ENCODE measurements at places on chromosomes 11 and 22.

DNA sequence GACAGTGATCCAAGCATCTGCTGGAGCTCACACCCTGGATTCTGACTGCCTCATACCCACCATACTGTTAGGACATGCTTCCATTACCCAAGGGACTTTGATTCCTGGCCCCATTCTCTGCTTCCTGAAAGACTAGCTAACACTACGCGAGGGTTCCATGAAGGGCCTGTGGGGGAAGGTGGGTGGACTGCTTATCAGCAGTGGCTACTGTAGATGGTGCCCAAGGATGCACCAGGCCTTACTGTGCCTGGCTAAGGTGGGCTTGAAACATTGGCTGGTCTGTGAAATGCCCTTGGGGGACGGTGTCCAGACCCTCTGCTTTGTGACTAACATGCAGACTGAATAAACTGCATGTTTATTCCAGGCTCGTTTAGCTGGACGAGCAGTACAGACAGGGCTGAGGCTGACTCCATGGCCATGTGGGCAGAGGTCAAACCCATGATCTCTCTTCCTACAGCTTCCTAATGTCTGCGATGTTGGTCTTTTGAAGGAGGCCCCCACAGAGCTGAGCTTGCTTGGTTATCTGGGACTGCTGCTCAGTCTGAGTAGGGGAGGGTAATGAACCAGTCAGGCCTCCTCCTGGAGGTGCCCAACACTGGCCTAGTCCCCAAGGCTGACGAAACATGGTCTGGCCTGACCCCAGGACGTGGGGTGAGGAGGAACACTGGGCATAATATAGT is 48.3 kb upstream of the PHOX2A start:
- DNase-seq = no peak

DNA sequence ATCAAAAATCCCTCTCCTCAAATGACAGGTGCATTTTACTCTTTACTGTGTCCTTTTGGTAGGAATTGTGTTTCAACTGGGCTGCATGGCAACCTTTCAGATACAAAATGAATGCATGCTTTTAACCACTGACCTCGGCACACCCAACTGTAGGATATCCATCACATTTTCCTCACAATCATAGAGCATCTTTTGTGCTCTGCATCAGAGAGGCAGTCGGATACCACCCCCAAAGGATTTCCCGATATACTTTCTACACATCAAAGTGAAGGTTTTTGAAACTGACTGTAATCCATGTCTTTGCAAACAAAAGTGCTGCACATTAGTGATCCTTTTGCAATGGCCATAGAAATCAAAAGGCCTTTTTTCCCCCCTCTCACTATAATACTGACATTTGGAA is 9.1 kb downstream of the ME3 start:
- no peak for DNase-seq

DNA sequence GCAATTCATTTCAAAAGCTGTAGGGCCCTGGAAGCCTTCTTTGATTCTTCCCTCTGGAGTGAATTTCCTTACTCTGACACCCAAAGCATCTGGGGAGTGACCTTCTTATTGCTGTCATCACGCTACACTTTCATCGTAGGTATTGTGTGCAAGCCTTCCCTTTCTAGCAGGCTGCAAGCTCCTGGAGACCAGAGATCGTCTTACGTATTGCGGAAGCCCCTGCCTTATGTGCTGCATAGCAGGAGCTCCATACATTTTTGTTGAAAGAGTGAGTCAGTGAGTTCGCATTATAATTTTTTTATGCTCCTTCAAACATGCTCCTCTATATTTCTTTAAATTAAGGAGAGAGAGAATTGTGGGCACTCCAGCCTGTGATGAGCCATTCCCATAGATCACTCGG is 21.2 kb upstream of the TMEM218 start:
- DNase-seq = no peak

DNA sequence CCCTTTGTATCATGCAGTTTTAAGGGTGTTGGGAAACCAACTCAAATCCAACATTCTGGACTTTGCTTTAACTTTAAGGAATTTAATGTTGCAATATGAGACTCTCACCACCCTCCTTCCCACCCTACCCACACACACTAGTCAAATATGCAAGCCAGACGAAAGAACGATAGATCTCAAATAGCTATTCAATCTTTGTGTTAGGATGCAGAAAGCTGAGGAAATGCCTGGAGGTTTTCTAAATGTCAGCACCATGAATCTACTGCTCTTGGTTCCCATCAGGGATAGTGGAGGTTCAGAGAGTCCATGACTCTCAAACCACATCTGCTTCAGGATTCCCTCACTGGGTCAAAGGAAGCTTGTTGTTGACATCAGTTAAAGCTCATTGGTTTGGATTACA is 33.7 kb downstream of the EXPH5 start:
- no peak for DNase-seq

DNA sequence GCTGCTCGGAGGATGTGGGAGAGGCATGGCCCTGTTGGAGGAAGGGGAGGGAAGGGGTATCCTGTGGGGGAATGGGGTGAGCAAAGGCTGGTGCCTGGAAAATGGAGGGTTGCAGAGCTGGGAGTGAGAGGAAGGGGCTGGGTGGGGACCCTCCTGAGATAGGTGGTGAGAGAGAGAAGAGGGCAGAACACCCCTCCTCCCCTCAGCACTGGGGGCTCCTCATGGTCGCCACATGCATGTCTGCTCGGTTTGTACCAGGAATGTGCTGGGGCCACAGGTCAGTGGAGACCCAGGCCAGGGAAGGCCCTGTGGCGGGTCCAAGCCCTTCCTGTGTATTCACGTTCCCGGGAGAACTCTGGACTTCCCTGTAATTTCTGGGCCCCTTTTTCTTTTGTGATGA is 27.8 kb upstream of the ACR start:
- no peak for DNase-seq

DNA sequence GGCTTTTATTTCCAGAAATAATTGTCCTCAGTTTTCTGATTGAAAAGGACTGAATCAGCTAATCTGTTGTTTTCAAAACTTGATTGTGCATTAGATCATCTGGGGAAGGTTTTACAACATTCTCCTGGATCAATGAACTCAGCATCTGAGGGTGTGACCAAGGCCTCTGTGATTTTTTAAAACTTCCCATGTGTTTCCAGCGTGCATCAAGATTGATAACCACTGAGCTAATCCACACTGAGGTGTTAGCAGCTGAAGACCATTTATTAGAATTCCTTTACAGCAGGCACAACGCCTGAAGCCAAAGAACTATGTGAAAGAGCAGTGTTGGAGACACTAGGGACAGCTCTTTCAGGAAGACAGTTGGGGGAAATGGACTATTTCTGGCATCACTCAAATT is 10.2 kb downstream of the VSTM5 start:
- DNase-seq = no peak

DNA sequence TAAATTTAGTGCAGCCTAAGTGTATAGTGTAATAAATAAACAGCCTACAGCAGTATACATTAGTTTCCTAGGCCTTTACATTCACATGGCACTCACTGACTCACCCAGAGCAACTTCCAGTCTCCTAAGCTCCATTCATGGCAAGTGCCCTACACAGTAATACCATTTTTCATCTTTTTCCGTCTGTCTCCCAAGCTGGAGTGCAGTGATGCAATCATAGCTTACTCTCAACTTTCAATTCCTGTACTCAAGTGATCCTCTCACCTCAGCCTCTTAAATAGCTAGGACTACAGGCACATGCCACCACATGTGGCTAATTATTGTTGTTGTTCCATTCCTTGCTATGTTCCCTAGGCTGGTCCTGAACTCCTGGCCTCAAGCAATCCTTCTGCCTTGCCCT is 54.4 kb downstream of the FCHSD2 start:
- no peak for DNase-seq

GRCh38 chr22:41826021-41826420 is 6.9 kb upstream of the SREBF2 start:
- DNase-seq = no peak

- DNase-seq = no peak
These were observed 2.8 kb upstream of the CRACR2B start for GRCh38 chr11:824942-825341.

DNA sequence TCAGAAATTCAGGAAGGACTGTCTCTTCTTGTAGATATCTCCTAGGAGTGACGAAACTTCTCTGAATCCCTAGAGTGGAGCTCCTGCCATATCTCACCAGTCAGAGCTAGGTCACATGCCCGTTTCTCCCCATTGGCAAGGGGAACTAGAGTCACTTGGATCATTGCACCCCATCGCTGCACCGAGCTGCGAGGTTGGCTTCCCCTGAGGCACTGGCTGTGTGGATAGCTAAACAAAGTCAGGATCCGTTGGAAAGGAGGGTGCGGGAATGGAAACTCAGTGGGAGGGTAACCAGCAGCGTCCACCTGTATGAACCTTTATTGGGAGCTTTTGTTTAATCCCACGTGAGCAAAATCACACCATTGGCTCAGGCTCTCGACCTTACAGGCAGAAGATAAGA is 283.8 kb downstream of the BRD1 start:
- no peak for DNase-seq

GRCh38 chr11:63212742-63213141 is 30.7 kb downstream of the SLC22A25 start:
- peak; percentile 24 for DNase-seq

- DNase-seq = no peak
These were observed 4.1 kb downstream of the GCAT start for GRCh38 chr22:37811867-37812266.

- DNase-seq = no peak
These were observed 17.2 kb upstream of the CARD18 start for GRCh38 chr11:105156720-105157119.

GRCh38 chr22:32801537-32802236 is at the start of gene TIMP3:
Gene TIMP3 (plus strand): TSS chr22:32801705. CDS start chr22:32802002, 297 bp downstream.
- peak; percentile 29 for DNase-seq

DNA sequence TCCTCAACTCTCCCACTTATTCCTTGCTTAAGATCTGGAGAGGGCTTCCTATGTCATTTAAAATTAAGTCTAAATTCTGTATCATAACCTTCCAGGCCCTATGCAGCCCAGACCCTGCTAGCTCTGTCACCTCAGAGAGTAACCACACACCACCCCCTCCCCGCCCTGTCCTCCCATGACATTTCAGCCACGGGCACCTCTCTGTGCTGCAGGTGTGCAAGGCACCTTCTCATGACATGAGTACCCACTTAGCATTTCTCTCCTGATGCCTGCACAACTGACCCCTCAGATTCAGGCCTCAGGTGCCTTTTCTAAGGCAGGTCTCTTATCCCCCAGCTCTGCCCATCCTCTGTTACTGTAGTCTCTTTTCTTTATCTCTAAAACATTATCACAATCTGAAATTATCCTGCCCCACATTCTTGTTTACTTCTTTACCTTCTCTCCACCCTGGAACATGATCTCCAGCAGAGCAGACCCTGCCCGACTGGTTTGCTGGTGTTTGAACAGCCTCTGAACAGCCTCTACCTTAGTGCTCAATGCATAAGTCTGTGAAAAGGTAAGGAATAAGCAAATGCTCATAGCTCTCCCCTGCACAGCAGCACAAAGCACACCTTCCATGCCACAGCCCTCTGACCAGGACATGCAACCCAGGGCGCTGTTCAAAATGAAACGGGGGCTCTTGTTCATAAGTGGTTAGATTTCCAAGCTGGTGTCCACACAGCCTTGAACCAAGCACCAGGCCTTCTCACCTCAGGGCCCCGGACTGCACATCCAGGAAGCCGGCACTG is 196.1 kb upstream of the B3GAT1 start:
- no peak for DNase-seq

DNA sequence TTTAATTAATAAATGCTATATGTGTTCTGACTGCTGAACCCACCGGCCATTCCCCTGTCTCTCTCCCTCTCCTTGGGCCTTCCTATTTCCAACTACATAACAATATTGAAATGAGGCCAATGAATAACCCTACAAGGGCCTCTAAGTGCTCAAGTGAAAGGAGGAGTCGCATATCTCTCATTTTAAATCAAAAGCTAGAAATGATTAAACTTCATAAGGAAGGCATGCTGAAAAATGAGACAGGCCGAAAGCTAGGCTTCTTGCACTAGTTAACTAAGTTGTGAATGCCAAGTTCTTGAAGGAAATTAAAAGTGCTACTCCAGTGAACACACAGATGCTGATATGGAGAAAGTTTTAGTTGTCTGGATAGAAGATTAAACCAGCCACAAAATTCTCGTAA is 109.2 kb downstream of the TSPAN18 start:
- DNase-seq = no peak

DNA sequence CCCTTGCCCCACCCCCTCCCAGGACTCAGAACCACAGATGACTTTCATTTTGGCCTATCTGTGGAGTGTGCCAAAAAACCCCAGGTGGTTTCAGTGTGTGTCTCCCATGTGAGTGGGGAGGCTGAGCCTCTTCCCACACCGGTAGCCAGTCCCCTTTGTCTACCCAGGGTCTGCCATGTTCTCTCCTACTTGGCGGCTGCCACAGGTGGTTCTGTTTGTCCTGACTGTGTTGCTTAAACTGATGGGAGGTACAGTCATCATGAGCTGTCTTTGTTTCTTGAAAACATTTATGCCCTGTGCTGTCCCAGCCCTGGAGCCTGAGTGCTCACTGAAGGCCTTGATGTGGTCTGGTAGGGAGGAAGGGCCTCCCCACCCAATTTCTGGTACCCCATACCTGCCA is 39.7 kb upstream of the SUSD2 start:
- no peak for DNase-seq

DNA sequence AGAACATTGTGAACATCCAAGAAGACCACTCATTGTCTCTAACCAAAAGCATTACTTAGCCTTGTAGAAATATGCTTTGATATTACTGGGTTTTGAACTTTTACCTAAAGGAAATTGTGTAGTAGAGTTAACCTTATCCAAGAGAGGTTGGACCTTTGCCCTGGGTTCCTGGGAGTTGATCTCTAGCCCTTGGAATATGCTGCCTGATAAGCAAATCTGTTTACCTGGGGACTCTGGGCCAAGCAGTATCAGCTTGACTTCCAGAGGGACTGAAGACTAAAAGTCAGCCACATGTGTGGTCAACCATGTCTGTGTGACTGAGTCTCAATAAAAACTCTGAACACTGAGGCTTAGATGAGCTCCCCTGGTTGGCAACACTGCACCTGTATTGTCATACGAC is 44.1 kb upstream of the CWF19L2 start:
- no peak for DNase-seq

DNA sequence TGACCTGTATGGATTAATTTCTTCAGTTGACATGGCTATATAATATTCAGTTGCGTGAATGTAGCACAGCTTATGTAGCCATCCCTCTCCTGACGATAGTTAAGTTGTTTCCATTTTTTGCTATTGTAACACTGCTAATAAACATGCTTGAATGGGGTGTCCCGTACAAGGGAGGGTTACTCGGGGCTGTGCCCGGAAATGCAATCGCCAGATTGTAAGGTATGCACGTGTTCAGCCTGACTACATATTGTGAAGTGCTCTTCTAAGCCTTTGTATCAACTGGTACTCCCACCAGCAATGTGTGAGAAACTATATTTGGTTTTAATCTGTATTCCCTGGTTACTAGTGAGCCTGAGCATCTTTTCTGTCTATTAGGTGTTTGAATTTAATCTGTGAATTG is 16.1 kb downstream of the ST3GAL4 start:
- no peak for DNase-seq

DNA sequence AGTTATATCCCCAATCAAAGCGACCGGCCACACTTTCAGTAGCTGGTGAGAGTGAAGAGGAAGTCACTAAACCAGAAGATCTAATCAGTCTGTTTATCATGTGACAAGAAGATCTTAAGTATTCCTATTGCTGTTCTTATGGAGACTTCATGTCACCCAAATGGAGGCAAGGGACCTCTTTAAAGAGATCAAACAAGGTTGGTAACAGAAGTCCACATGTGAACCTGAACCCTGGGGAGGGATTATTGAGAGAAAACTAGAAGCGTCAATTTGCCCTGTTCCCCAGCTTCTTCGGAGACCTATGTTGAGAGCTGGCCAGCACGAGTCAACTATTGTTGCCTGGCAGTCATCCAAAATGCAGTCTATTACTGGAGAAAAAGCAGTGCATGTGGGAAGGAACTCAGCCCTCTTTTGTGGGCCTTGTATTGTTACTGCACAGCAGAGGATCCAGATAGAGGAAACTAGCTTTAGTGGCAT is 76.9 kb upstream of the CTSC start:
- DNase-seq = no peak
